ENCODE measurements at places on chromosomes 12 and 14.

GRCh38 chr14:54001189-54001878, 44.7 kb upstream of the BMP4 start:
- DNase-seq: no peak

DNA sequence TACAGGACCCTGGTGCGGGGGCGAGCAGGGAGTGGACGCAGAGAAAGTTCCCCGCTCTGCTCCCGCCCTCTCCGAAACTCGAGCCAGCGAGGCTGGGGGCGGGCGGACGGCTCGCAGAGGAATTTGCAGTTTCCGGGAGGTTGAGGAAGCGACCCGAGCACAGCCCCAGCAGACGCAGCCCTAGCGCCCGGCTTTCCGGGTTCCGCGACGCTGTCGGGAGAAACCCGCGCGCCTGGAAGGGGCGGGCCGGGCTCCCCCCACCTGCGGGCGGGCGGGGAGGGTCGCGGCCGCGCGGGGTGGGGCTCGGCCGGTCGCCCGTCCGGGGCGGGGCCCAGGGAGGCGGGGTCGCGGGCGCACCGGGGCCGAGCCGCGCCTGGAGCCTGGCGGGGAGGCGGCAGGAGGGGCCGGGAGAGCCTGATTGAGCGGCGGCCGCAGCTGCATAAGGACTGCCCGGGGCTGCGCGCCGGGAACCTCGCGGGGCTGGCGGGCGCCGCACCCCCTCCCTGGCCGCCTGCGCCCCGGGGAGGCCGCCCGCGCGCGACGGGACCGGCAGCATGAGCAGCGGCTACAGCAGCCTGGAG, at the start of gene RASSF3:
TSS of gene RASSF3 (plus strand) at position 417 of the 581 bp plus-strand sequence. CDS start at position 555, 138 bp downstream.
- DNase-seq: peak; percentile 83

- no peak for DNase-seq
Observed at GRCh38 chr14:85252011-85252410, 277.9 kb upstream of the FLRT2 start.

GRCh38 chr14:101191101-101191720, 287.7 kb upstream of the RTL1 start:
- DNase-seq: no peak

- no peak for DNase-seq
Observed at GRCh38 chr12:124438437-124439056, 128.9 kb downstream of the NCOR2 start.

DNA sequence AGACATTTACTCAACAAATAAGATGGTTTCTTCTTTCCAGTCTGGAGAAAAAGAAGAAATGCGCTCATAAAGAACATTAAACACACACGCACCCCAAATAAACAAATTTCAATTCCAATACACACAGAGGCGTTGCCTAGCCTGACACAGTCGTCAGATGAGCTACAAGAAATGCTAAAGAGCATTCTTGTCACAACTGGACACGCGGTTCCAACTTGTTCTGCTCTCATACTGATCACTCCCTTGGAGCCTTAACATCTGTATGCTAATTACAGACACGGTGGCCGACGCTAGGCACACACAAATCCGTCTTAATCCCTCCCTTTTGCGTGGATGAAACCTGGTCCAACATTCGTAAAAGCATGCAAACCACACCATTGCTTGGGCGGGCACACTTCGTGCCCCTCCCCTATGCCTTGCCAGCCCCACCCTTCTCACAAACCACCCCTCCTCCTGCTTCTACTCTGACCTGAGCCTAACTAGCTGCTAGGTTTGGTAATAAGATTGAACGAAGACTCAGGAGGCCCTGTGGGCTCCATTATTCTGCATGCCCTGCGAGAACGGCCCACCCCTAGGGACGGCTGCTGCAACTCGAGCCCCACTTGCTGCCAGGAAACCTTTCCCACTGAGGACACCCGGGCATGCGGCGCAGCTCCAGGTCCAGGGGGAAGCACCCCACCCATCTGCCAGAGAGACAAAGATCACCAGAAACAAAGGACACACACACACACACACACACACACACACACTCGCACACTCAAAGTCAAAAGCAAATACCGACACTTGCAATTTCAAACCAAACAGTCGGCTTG, 1.2 kb downstream of the KCNK10 start:
- no peak for DNase-seq

GRCh38 chr12:54059668-54060067, 6.0 kb downstream of the HOXC4 start:
- DNase-seq: no peak

DNA sequence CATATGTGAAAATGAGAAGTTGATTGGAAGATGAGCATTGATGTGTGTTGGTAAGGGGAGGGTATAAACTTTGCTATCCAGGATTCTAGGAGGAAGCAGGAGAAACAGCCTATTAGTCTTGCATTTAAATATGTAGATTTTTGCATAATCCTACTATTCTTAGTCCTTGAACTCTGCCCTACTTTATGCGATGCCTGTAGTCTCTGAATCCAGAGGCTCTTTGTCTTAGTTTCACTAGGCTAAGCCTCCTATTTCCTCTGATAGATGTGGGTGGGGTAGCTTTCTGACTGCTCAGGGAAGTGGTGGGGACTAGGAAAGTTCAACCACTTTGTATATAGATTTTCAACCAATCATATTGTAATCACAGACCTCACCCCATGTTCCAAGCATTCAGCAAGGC, 49.5 kb upstream of the KCNC2 start:
- no peak for DNase-seq

DNA sequence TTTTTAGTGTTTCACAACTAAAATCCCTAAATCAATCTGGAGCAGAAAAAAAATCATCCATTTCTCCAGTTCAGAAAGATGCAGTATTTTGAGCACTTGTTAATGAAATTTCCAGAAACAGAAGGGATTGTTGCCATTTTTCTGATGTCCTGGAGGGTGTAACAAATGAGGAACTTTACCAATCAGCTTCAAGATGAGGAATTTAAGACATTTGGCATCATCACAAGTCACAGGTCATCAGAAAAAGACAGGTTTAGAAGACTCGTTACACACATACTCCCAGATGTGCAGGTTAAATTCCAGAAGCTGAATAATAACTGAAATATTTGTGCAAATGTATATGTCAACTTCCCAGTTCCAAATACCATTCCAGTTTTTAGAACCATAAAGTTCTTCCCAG, 482 bp upstream of the PSMC1 start:
- no peak for DNase-seq

GRCh38 chr14:96979611-96980074, 182.5 kb downstream of the VRK1 start:
- DNase-seq: no peak

GRCh38 chr12:52221912-52222457, 11.1 kb upstream of the KRT7 start:
- no peak for DNase-seq

DNA sequence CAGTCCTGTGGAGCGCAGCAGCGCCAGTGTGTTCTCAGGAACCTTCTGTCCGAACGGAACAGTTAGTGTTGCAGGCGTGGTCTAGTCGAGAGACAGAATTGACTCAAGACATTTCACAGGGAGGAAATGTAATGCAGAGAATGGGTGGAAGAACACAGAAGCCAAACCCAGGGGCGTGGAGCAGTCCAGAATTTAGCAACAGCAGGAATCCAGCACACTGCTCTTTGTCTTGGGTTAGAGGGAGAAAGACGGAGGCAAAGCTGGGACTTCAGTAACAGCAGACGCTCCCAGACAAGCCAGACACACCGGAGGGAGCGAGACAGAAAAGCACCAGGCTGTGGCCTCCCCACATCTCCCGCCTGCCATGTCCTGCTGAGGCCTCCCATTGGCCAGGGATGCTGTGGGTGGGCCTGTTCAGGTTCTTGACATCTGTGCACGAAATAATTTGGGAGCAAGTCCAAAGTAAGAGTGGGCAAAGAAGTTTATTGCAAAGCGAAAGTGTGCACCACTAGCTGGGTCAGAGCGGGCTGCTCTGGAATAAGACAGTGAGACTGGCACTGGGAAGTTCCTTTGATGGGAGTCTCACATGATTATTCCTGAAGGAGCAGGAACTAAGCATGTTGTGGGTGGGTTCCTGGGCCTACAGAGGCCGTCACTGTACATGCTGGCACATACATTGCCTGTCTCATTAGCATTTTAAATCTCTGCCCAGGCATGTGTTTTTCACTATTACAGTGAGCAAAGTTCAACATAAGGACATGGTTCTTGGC, 339.3 kb upstream of the SFSWAP start:
- DNase-seq: no peak

- DNase-seq: no peak
Observed at GRCh38 chr12:102675672-102676071, 195.3 kb upstream of the IGF1 start.

GRCh38 chr12:71201136-71201679, 43.4 kb upstream of the TSPAN8 start:
- no peak for DNase-seq

DNA sequence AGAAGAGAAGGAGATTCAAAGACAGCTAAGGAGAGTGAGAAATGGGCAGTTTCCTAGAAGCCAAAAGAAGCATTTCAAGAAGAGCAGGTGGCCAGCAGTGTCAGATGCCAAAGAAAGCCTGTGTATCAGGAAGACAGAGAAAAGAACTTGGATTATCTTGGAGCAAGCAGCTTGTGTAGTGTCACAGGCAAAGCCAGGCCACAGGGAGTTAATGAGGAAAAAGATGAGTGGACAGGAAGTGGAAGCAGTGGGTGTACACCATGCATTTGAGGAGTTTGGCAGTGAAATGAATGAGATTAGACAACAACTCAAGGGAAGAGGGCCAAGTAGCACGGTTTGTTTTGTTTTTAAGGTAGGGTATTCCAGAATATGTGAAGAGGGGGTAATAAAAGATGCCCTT, 5.6 kb upstream of the MYH7 start:
- DNase-seq: no peak

- DNase-seq: no peak
Observed at GRCh38 chr12:55937981-55938380, 7.0 kb downstream of the DGKA start.

DNA sequence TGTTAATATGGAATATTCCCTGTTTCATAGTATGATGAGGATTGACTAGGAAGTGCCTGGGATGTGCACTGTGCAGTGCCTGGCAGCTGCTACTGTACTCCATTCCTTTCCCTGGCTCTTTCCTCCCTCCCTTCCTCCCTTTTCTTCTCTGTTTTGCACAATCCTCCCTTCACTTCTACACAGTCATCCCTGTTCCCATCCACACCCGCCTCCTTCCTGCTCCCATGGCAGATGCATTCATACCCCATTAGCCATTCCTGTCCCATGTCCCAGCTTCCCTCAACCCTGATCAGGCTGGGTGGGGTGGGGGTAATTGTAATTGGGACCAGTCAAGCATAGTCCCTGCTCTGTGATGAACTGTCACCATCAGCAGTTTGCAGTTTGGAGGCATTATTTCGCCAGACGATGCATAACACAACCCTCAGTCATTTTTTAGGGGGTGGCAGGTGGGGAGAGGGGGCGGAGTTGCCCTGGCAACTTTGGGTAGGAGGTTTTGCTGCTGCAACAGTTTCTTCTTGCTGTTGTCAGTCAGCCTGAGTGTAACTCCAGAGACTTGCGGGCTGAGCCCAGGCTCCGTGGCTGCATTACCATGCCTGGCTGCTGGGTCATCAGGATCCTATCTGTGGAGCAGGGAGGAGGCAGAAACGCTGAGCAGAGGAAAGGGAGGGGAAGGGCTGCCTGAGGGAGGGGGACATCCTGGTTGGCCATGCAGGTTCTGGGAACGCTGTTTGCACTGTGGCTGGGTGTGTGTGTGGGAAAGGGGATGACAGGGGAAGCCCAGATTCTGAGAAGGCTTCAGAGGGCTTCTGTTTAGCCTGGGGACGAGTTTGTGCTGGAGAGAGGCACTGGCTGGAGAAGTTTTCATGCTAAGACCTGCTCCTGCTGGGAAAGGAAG, 4.1 kb upstream of the KRT84 start:
- no peak for DNase-seq

DNA sequence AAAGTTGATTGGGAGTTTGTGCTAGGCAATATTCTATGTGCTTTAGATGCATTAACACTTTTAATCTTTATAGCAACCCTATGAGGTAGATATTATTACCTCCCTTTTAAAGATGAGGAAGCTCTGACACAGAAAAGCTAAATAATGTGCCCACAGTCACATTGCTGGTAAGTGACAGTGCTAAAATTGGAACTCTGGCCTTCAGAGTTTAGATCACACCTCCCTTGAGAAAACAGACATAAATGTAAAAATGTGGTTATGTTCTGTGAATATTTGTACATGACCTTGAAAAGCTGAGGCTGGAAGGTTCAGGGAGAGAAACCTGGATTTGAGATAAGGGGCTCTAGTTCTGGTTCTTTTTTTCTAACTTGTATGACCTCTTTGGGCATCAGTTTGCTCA, 1.9 kb downstream of the ABHD4 start:
- no peak for DNase-seq

- DNase-seq: no peak
Observed at GRCh38 chr12:50061171-50061570, 3.8 kb downstream of the ASIC1 start.

GRCh38 chr14:76461886-76462285, 85.9 kb downstream of the ESRRB start:
- no peak for DNase-seq

DNA sequence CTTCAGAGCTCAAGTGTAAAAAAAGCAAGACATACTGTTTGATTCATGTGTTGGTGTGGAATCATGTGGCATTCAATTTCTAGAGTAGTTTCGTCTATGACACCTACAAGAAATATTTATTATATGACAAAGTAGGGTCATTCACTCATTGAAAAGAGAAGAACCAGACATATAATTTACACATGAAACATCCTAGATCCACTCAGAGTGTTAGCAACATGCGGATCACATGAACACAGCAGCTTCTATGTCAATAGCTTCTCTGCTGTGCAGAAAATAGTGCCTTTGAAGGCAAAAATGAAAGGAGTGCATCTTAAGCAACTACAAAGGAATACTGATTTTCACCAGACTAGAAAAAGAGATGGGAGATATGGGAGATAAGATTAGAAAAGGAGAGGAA, 569.8 kb downstream of the RPS29 start:
- DNase-seq: no peak

- DNase-seq: peak; percentile 94
Observed at GRCh38 chr12:6943389-6943721, 261 bp upstream of the RNU7-1 start.

GRCh38 chr12:112809684-112810083, 18.1 kb downstream of the RPH3A start:
- no peak for DNase-seq

- no peak for DNase-seq
Observed at GRCh38 chr12:90311561-90311960, 602.9 kb upstream of the ATP2B1 start.

DNA sequence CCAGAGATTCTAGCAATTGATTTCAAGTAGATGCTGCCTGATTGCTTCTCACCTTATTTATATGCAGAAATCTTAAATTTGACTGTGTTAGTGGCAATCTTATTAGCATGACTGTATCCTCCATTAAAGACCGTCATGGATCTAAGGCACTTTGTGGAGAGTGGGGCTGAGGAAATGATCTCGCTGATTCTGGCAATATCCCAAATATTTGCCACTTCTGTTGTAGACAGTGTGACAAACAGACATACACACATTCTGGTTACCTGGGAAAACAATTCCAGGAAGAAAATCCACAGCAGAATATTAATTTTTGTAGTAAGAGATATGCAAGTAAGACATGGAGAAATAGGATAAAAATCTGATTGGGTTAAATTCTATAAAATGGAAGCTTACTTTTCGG, 269.0 kb upstream of the G2E3 start:
- no peak for DNase-seq
